Stimulated activated CD8-positive, alpha-beta memory T cell treated with anti-CD3 and anti-CD28 coated beads, Interleukin-2, amount 100 ng/mL, for 1 hour (primary cell): ENCODE measurements at places on chromosomes 5 and 9.

DNA sequence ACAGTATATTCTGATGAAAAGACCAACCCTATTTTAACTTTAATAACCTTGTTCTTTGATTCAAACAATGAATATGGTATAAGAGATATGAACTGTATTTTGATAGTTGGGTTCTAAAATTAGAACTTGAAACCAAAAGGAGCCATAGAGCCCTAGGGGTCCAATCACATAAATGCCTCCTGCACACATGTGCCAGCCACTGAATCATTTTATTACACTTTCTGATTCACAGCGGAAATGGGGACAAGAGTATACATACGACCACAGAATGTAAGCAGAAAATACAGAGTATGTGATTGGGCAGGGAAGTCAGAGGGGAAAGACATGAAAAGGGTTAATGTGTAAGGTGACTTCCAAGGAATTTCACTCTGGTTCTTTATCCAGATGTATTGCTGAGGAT lies 1000.2 kb downstream of the NR2F1-AS1 start:
- DNase-seq, result no peak

DNA sequence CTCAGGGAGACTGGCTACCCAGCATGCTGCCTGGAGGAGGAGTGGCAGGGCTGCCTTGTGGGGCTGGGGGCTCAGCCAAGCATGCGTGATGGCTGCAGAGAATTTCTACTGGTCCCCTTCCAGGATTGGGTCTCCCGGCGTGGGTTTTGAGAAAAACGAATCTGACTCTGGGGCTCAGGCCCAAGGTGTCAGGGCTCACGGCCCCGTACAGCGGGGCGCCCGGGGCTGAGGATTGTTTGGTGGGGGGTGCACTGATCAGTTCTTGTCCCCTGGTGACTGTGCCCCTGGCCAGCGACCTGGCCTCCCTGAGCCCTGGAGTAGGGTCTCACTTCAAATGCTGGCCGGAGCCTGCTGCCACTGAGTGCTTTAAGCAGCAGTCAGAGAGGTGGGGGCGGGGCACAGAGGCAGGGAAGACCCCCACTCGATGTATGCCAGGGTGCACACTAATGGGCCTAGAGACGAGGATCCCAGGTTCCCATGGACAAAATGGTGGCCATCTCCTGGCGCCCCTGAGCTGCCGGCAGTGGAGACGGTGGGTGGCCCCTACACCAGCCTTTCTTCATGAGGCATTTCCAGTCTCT lies 45.5 kb upstream of the RNU6ATAC start:
- DNase-seq, result no peak

DNA sequence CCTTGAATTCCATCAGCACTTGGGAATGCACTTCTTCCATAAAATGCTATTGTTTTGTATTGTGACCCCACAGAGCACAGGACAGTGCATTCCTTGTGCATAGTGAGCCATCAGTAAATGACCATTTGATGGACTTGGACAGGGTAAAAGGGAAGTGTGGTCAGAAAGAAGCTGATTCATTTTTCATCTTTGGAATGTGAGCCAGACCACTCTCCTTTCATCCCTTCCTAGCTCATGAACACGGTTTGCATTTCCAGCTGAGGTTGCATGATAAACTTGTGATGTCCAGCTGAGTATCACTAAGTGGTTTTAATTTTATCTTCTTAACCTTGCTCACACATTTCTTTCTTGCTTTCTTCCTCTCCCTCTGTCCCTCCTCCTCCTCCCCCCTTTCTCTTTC lies 101.3 kb downstream of the NUDT12 start:
- DNase-seq, result no peak

- DNase-seq, result no peak
These were observed 104.3 kb upstream of the MAP3K1 start for GRCh38 chr5:56710826-56711590.

DNA sequence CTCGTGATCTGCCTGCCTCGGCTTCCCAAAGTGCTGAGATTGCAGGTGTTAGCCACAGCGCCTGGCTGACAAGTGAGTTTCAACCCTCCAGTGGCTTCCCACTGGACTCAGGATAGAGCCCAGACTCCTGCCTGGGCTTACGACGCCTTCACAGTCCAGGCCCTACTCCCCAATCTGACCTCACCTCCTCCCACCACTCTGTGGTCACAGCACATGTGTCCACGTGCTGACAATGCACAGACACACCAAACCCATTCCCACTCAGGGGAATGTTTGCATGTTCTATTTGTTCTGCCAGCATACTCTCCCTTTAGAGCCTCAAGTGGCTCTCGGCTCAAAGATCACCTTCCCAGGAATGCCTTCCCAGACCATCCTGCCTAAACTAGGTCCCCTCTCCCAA lies 31.1 kb upstream of the TRIM14 start:
- DNase-seq, result no peak

DNA sequence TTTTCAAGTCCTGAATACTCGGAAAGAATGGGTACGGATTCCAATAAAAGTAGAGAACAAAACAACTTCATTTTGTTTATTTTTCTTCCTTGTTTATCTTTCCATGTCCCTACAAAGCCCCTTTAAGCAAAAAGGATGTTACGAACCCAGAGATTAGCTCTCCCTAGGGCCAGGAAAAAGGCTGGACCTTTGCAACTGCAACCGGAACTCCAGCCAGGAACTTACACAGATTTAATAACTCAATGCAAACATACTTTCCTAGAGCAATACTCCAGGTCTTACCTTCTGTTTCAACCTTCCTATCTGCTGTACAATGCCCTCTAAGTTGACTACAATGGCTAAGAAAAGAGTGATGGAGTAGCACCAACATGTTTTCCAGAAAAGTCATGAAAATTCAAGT lies 7.0 kb downstream of the DENND1A start:
- DNase-seq, result no peak

DNA sequence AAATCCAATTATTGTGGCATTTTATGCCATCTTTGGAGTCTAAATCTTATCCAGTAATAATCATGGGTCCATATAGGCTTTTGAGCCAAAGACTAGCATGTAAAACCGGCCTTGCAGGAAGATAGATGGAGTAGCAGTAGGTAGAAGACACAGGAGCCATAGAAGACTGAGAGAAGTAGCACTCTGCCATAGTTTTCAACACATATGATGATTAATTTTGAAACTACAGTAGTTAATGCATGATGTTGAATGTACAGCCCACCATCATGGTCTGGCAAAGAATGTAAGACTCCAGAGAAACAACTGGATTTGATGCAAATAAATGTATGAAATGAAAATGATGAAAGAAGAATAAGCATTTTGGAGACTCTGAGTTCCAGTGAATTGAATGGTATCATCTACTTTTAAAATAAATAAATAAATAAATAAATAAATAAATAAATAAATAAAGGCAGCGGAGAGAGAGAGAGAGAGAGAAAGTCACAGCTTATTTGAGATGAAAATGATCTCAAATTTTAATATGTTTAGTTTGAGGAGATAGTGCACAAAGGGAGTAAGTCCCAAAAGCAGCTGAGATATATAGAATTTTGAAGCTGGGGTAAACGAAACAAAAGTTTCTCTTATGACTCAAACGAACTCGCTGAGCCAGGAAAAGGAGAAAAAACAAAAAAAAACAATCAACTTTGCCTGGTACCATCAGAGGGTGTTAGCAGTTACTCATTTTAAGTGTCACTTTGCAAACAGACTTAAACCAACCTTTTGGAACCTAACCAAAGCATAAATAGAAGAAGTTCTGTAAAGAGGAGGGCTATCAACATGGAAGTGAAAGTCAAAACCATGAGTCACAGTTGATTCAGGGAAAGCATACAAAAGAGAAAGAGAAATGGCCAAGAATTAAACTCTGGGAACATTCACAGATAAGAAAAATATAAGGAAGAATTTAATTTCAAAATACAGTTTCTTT lies 388.7 kb downstream of the CETN3 start:
- no peak for DNase-seq

- DNase-seq, result no peak
These were observed 287.4 kb downstream of the ARHGAP26 start for GRCh38 chr5:143057580-143057999.
